ENCODE measurements at places on chromosomes 5 and 9. TPM values are rescaled to one million over a fixed set of nuclear protein-coding genes. Genes with fewer than 3 reads are reported as not detected.

The RMRP gene
- total RNA-seq: 8,471 TPM

The MYMK gene
- total RNA-seq: not detected

The PCDHGA8 gene
- 1.1 TPM for total RNA-seq

The PAEP gene
- not detected for total RNA-seq

The PRLR gene
- 1.2 TPM for total RNA-seq

The OTP gene
- total RNA-seq: not detected

The PKN3 gene
- 6.8 TPM for total RNA-seq

The CHSY3 gene
- total RNA-seq: 1.1 TPM

The MSX2 gene
- 10.4 TPM for total RNA-seq

The CCNJL gene
- 13.2 TPM for total RNA-seq

The TAF11L13 gene
- total RNA-seq: not detected

The ANKRD33B gene
- total RNA-seq: 2.9 TPM

The SNCAIP gene
- total RNA-seq: not detected

The PCDHGA10 gene
- 3.7 TPM for total RNA-seq

The SLC28A3 gene
- total RNA-seq: 18.3 TPM

The JAKMIP2 gene
- total RNA-seq: not detected

The PCDHA1 gene
- 0.83 TPM for total RNA-seq

The ERP44 gene
- 12.3 TPM for total RNA-seq

The HOMER1 gene
- 32.5 TPM for total RNA-seq

The CATSPER3 gene
- total RNA-seq: 1.4 TPM

The STING1 gene
- total RNA-seq: 79.6 TPM
